ENCODE measurements at places on chromosomes 2 and 18.

DNA sequence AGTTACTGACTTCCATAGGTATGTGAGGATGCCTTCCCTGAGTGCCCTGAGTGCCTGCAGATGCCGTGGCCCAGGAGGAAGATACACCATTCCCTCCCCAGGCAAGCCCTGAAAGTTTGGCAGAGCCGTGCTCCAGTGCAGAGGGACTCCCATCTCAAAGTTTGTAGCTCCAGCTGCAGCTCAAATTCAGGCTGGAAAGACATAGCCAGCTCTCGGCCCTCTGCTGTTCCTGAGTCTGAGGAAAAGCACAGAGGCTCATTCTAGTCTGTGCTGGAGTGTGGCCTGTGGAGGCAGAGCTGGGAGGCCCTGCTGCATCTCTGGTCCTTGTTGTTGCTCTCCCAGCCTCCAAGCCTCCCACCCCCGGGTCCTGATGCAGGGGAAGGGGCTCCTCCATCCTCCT lies 15.9 kb upstream of the TPO start:
- no peak for DNase-seq

DNA sequence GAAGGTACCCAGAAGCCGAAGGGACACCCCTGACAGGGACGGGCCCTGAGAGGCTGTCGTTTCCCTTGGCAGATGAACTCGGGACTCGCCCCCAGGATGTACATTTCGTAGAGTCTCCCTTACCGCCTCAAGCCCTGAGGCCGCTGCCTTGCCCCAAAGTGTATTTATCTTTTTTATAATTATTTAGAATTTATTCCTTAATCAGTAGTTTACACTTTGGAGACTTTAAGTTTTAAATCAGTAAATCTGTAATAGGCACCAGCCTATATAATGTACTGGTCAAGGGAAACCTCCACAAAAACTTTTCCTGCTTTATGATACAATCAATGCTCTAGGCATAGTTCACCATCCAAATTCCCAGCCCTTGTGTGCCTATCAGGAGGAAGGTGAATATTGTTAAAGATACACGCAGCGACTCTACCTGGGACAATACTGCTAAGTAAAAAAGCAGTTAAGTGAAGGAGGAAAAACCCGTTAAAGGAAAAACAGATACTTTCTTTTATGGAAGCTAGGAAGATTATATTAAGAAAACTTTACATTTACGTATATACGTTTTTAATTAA lies 848 bp downstream of the VRK2 start:
- no peak for DNase-seq

GRCh38 chr2:212227755-212228154 lies 310.8 kb downstream of the ERBB4 start:
- DNase-seq: no peak

GRCh38 chr2:216696751-216697560 lies 1.6 kb upstream of the IGFBP5 start:
- DNase-seq: no peak

GRCh38 chr2:182406221-182406620 lies 20.6 kb downstream of the PDE1A start:
- no peak for DNase-seq

Data from glutamatergic neuron (in vitro differentiated cells).